HTR-8/SVneo (cell line): ENCODE measurements at places on chromosomes 1 and 21.

- no peak for DNase-seq
Observed at GRCh38 chr1:35691571-35692220, 27.0 kb downstream of the C1orf216 start.

DNA sequence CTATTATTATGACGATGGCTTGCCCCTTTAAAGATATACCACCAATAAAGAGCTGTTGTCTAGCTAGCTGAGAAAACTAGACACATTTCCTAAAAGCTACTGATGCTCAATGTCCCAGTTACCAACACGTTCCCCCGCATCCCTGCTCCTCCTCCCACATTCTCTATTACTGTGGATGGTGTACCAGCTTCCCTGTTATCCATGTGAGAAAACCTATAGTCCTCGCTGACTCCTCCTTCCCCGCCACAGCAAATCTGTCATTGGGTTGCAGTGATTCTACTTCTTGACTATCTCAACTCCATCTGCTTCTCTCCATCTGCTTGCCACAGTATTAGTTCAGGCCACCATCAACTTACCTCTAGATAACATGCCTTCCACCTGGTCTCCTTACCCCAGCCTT is 337.5 kb downstream of the KCNH1 start:
- no peak for DNase-seq

- peak; percentile 92 for DNase-seq
Observed at GRCh38 chr1:204398197-204399125, 13.2 kb downstream of the PPP1R15B start.

DNA sequence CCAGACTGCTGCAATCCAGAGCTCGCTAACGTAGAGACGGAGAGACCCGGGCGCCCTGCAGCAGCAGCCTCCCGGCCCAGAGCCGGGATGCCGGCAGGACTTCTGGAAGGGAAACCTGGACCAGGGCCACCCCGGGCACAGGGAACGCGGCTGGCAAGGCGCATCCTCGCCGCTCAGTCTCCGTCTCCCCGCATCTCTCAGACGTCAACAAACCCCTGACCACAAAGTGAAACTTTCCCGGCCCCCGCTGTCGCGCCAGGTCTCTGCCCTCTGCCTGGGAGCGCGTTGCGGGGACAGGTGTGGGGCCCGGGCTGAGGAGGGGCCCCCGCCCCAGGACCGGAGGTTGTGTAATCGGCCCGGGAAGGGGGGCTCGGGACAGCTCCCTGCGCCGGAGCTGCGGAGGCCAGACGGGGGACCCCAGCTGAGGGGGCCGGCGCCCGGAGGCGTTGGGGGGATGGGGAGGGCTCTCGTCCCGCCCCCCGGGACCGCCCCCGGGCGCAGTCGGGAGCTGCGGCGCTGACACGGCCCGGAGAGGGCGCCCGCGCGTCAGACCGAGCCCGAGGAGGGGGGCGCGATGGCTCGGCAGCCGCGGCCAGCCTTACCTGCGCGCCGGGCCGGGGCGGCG is 116.6 kb upstream of the HIVEP3 start:
- peak; percentile 54 for DNase-seq

DNA sequence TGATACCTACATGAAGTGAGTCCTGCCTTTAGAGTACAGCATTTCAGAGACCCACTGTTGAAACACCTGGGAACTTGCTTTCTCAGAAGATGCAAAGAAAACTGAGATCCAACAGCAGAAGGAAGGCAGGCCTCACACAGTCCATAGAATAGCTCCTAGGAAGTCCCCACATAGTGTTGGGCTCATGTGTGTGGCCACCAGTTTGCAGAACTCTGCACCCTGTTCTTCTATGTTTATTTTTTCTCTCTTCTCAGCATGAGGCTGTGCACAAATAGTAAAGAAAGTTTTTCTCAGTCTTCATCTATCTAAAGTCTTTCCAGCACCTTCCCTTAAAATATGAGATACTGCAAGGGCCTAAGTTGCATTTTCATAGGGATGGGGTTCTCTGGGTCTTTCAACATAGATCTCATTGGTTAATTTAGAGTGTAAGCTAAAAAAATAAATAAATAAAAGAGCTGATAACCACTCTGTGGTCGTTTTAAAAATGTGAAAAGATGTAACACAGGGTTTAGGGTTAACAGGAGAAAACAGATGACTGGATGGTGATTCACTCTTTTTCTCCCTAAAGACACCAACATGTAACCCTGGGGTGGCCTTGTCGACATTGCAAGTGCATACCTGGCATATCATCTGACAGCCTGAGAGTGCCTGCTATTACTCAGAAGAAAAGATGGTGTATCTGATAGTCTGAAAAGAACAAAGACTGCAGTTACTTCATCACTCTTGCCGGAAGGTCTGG is 94.6 kb downstream of the ZC3H11B start:
- DNase-seq, result peak; percentile 27

- DNase-seq, result peak; percentile 53
Observed at GRCh38 chr1:15260418-15261154, 13.6 kb downstream of the FHAD1 start.

- peak; percentile 32 for DNase-seq
Observed at GRCh38 chr1:157580179-157580827, 17.6 kb downstream of the FCRL4 start.

DNA sequence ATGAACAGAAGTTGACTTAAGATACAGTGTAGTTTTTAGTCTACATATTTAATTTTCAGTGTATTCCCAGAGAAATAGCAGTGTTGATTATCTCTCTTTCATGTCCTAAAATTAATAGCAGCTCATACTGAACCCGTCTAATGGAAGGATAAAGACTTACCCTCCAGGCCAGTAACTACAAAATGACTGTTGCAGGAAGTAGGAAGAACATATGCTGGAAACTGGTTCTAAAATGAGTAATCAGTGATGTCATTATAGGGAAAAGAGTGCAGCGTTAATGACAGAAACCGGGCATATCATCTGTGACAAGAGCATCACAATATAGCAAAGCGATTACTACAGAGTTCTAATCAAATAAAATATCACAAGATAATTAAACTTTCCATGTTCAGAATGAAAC is 385.5 kb downstream of the SMYD3 start:
- DNase-seq, result no peak

- DNase-seq, result peak; percentile 47
Observed at GRCh38 chr1:4825800-4826450, 171.5 kb downstream of the AJAP1 start.

DNA sequence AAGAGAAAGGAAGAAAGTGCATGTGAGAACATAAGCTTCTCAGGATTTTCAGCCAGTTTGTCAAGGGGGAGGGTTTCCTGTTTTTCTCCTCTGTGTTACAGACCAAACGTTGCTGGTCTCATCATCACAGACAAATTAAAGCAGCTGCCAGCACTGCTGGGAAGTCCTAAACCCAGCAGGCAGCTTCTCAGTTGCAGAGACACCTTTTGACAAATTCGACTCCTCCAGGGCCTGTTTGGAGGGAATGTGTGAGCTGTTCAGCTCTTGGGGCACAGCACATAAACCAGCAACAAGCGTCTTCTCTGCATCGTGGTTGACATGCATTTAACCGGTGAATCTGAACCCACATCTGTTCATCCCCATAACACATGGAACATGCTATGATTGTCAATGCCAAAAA is 454.6 kb upstream of the RUNX1 start:
- DNase-seq, result no peak

DNA sequence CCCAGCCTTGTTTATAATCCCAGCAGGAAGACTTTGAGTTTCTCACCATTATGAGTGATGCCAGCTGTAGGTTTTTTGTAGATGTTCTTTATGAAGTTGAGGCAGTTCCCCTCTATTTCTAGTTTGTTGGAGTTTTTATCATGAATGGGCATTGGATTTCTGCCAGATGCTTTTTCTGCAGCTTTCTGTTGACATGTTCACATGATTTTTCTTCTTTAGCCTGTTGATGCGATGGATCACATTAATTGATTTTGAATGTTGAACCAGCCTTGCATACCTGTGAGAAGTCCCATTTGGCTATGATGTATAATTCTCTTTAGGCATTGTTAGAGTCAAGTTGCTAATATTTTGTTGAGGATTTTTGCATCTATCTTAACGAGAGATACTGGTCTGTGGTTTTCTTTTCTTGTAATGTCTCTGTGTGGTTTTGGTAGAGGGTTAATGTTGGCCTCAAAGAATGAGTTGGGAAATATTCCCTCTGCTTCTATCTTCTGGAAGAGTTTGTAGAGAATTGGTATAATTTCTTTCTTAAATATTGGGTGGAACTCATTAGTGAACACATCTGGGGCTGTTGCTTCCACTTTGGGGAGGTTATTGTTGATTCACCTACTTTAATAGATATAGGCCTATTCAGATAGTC is 33.2 kb downstream of the ZBTB40 start:
- no peak for DNase-seq

DNA sequence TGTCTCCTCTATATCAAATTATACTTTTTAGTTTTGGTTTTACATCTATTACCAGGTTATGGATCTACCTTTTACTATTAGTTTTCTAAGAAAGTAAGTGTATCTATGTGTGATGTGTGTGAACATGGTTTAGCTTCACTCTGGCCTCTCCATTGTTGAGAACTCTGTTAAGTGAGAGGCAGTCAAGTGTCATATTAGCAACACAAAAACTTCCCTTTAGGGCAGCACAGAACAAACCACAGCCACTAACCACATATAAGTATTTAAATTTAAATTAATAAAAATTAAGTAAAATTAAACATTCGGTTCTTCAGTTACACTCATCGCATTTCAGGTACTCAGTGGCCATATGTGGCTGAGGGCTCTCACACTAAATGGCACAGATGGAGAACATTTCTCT is 96.6 kb downstream of the DPYD start:
- DNase-seq, result no peak

DNA sequence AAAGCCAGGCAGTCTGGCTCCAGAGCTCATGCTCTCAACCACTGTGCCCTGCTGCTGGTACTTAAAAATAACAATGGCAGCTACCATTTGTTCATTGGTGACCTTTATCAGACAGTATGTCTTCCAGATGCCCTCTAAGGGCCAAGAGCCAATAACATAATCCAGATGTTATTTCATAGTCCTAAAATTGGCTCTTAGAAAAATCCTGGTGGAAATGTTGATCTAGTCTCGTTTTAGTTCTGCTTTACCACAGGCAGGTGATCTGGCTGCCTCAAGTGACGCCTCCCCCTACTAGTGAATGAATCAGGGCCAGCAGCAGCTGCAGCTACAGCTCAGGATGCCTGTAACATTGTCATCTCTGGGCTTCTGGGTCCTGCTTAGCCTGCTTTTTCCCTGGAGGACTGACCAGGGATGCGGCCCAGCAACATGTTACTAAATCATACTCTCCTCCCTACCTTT is 12.6 kb upstream of the HMGN2 start:
- no peak for DNase-seq

DNA sequence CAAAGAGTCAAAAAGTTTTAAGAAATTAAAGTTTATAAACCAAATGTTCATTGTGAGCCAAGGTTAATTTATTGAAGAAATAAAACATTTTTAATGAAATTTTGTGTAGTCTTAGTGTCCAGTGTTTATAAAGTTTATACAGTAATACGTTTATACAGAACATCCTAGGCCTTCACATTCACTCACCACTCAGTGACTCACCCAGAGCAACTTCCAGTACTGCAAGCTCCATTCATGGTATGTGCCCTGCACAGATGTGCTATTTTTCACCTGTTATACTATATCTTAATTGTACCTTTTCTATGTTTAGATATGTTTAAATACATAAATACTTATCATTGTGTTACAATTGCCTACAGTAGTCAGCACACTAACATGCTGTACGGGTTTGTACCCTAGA is 33.6 kb downstream of the TYW3 start:
- no peak for DNase-seq

GRCh38 chr1:95041491-95042165 is 31.1 kb downstream of the ALG14 start:
- peak; percentile 73 for DNase-seq

- peak; percentile 43 for DNase-seq
Observed at GRCh38 chr1:233240829-233241682, 54.5 kb downstream of the PCNX2 start.

DNA sequence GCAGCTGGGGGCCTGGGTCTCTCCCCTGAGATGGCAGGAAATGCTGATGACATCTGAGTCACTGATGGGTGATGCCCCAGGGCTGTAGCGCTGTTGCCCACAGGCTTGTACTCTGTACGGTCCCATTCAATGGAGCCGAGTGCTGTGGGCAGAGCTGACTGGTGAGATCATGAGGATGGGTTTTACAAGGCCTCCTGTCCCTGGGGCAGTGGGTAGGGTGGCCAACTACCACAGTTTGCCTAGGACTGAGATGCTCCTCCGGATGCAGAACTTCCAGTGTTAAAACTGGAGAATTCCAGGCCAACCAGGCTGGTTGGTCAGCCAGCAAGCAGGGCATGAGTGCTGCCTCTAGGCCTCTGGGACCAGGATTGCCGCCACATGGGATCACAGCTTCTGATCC is 9.2 kb downstream of the PHLDA3 start:
- no peak for DNase-seq

DNA sequence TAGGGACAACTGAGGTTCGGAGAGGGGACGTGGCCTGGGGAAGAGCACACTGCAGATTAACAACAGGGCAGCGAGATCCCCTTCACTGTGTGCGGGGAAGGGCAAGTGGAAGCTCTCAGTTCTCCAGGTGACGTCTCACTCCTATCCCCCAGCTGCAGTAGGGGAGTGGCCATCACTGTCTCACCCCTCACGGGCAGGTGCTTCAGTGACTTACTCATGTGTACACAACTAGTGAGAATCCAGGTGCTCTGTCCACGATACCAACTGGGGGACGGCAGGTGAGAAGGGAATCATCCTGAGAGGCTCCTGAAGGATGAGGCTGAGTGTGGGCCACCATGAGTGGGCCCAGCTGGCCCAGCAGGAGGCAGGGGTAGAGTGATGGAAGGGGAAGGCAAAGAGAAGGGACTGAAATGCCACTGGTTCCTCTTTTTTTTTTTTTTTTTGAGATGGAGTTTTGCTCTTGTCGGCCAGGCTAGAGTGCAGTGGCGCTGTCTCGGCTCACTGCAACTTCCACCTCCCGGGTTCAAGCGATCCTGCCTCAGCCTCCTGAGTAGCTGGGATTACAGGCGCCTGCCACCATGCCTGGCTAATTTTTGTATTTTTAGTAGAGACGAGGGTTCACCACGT is 25.9 kb downstream of the RHBG start:
- DNase-seq, result no peak

DNA sequence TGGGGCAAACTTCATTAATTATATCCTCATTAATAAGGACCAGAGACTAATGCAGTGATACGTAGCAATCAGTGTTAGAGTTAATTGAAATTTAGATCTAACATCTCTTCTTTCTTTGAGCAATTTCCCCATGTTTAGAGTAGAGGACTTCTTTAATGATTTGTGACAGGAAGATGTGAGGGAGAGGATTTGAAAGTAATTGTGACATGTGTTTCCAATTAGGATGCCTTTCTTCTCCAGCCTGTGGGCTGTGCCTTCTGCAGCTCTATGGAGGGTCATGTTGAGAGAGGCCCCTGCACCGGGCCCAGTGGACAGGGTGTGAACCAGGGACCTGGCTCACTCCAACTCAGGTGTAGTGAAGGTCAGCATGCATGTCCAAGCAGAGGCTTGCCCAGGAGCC is 103.0 kb downstream of the GREM2 start:
- no peak for DNase-seq

- DNase-seq, result no peak
Observed at GRCh38 chr21:28725396-28725795, 267.3 kb downstream of the LTN1 start.

GRCh38 chr21:39004634-39005501 is 178.4 kb downstream of the PSMG1 start:
- no peak for DNase-seq
